ENCODE measurements at places on chromosomes 6 and 20.

- DNase-seq: no peak
These were observed 111.9 kb downstream of the JARID2 start for GRCh38 chr6:15357782-15358181.

GRCh38 chr6:72218125-72218524 is 331.8 kb downstream of the RIMS1 start:
- DNase-seq: no peak

GRCh38 chr6:16295471-16295870 is 57.1 kb downstream of the GMPR start:
- DNase-seq: no peak

DNA sequence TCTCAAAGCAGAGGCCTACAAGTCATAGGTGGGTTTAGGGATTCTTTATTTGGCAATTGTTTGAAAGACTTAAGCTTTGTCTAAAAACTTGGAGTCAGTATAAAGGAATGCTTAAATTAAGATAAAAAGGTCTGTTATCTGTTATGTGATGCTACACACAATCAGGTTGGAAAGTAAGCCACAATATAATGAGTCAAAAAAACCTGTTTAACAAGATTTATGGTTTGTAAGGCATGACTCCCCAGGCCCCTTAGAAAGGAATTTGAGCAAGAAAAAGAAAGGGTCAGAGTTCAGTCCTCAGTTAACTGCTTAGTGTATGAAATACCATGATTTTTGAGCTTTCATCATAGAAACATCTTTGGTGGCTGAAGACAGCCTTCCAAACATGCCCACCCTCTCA is 66.8 kb upstream of the HMGN3 start:
- no peak for DNase-seq

Measured in NCI-H187 treated with DMSO at 0.1 percent for 48 hours (cell line).